T-helper 1 cell (primary cell): ENCODE measurements at places on chromosomes 4 and X.

- no peak for DNase-seq
Observed at GRCh38 chr4:40681600-40681999, 51.9 kb upstream of the RBM47 start.

- DNase-seq, result no peak
Observed at GRCh38 chr4:136653640-136654406, 878.5 kb downstream of the PCDH18 start.

GRCh38 chrX:10741550-10741949, 121.2 kb upstream of the MID1 start:
- no peak for DNase-seq

DNA sequence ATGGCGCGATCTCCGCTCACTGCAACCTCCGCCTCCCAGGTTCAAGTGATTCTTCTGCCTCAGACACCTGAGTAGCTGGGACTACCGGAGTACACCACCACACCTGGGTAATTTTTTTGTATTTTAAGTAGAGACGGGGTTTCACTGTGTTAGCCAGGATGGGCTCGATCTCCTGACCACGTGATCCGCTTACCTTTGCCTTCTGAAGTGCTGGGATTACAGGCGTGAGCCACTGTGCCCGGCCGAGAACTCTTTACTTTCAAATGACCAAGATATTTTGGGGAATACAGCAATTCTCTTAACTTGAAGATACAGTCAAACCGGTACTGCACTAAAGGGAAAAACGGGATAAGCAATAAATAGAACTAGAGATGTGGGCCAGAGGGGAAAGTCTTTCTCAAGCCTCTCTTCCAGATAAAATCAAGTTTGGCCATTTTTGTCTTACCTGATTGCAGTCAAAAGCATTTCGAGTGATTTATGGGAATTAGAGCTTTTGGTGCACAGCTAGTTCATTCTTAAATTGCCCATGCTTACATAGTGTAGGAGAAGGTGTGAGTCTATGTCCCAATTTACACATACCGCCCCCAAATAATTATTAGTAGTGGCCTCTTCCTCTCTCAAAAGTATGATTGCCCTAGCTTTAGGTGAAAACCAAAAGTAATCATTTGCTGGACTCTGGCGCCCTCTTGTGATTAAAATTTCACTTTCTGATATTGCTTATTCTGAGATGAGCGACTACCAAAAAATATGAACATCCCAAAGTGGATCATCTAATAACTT, 53.2 kb upstream of the ABCG2 start:
- peak; percentile 27 for DNase-seq

GRCh38 chrX:53435997-53436396, 1.8 kb upstream of the HSD17B10 start:
- DNase-seq, result peak; percentile 18

GRCh38 chr4:142101401-142101800, 465.0 kb downstream of the IL15 start:
- DNase-seq, result no peak

DNA sequence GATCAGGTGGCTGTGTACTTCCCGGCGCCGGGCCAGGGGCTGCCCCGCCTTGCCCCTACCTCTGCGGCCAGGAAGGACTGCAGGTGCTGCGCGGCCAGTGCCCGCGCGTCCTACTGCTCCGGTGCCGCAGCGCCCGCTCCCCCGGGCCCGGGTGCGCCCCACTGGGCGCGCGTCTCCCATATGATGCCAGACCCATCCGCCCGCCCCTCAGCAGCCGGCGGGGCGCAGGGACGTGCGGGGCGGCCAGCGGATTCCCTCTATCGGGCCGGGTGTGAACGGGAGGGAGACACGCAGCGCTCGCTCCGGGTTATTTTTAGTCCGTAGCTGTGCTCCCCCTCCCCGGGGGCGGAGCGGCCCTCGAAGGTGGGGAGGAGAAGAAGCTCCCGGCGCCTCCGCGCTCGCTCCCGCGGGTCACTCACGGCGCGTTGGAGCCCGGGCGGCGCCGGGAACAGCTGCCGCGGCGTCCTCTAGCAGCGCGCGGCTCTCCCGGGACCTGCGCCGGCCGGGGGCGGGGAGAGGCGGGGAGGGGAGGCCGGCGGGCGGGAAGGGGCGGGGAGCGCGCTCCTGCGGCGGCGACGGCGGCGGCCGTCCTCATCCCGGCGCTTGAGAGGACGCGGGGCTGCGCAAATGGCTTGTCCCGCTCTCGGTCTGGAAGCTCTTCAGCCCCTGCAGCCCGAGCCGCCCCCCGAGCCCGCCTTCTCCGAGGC, 103.6 kb downstream of the UCHL1 start:
- no peak for DNase-seq

GRCh38 chrX:155326610-155327009, 7.8 kb downstream of the CLIC2 start:
- no peak for DNase-seq

- no peak for DNase-seq
Observed at GRCh38 chrX:17361620-17362019, 13.4 kb upstream of the NHS start.

DNA sequence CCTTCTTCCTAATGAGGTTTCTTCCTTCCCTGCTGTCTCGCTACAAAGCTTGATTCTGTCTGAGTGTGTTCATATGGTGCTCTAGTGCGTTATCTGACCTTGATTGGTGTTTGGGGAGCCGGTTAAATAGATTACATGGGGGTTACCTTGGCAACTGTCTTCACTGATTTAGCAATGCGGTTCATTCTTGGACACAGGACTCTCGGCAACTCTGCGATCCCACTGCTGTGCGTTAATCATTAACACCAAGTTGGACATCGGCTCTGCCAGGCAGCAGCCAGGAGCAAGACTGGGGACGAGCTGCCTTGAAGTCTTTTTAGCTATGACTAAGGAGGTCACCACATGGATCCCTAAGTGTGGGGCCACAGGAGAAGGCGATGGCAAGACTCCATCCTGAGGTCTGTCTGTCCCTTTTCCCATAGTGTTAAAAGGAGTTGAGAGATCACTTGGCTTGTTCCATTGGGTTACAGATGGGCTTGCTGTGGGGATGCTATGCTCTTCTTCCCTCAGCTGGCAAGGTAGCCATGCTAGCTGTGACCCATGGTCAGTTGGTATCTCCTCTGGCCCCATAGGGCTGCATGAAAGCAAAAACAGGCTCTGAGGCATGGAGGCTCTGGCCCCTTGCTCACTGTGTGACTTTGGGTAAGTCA, 93.4 kb upstream of the MAMLD1 start:
- DNase-seq, result no peak

GRCh38 chr4:86670756-86671155, 76.6 kb downstream of the PTPN13 start:
- no peak for DNase-seq

DNA sequence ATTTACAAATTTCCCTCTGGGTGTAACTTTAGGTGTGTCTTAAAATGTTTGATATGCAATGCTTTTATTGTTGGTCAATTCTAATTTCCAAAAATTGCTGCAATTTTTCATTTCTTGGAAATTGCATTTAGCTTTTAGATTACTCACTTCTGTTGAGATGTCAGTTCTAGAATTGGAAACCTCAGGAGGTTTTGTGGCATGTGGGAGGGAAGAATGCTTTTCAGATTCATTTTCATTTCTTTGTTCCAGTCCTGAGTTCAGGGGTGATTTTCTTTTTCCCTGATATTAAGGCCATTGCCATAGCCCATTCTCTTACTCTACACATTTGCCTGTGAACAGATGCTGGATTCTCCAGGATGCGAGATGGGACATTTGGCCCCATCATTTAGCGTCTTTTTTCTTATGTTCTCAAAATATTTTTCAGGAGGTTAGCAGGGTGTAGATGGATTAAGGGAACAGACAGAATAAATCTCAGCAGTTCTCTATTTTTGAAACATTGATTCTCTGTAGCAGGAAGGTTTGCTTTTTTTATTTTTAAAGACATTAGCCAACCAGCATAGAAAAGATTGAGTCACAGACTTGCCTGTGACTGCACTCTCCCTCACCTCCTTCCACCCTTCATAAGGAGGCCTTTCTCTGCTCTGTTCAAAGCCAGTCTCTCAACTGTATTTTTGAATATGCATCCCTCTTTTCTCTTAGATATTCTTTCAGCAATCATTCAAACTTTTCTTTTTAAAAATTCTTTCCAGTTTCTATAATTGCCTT, 238.4 kb upstream of the ANXA3 start:
- DNase-seq, result no peak

DNA sequence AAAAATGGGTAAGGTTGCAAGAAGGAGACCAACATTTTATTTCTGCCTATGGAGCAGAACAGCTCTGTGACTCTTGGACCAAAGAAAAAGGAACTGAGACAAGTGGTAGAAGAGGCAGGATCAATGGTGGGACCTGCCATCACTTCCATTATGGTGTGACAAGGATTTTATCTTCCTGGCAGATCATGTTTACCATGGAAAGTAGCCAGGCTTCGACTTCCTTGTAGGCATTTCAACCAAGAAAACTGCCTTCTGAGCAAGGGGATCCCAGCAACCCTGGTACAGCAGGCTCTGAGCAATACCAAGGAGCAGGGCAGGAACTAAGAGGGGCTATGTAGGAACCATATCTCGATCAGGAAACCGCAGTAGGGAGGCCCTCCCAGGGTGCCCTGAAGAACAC, 317.4 kb downstream of the IQCM start:
- DNase-seq, result no peak

DNA sequence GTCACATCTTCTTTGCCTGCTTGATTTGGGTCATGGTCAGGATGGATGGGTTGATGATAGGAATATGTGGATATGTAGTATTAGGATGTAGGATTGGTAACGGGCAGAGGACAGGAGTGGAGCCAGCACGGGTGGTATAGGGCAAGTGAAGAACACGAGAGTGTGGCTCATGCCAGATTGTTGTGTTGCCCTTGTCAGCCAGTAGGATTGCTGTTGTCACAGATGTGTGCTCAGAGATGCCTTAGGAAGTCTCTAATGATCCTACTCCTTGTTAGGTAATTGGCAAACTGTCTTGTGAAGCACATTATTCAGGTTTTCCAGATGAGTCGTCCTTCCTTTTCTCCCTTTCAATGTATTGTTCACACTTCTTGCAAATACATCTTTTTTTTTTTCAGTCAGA, 5.5 kb downstream of the ATP10D start:
- peak; percentile 4 for DNase-seq

- no peak for DNase-seq
Observed at GRCh38 chr4:93317057-93317456, 511.5 kb upstream of the ATOH1 start.

GRCh38 chr4:6782846-6783110, 251 bp downstream of the KIAA0232 start:
- no peak for DNase-seq

- no peak for DNase-seq
Observed at GRCh38 chr4:118968005-118968404, 79.4 kb downstream of the SYNPO2 start.

DNA sequence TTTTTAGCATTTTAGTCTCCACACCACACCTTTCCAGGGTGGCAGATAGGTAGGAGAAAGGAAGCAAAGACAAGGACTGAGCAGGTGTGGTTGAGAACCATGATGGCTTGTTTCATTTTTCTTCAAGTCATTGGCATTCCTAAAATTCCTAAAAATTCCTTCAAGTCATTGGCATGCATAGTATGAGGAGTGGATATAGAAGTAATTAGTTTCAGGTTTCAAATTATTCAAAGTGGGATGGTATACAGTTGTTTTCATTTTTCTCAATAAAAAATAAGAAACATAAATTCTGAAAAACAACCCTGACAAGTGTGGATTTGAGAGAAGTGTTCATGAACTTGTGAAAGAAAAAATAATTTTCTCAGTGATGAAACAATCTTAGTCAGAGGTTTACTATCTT, 22.3 kb upstream of the HERC3 start:
- no peak for DNase-seq

DNA sequence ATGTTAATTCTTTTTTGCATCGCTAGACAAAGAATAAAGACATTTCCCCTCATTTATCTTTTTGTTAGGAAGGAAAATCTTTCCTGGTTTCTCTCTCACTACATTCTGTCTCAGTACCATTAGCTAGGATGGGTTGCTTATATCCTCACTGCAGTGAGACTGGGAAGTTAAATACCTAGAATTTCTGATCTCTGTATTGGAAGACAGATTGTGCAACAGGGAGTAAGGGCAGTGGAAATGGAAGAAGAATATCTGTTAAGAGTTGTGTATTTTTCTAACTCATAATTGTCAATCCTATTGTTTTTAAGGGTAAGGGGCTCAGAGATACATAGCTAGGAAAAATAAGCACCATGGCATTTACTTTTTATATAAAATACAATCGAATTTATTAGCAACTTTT, 19.6 kb downstream of the PTPN13 start:
- no peak for DNase-seq

- DNase-seq, result no peak
Observed at GRCh38 chr4:61533140-61533539, 333.0 kb downstream of the ADGRL3 start.

- no peak for DNase-seq
Observed at GRCh38 chr4:22692736-22693135, at the start of gene GBA3. Gene GBA3 (plus strand): TSS chr4:22692937.

- DNase-seq, result no peak
Observed at GRCh38 chrX:57643698-57644097, 36.4 kb downstream of the NLRP2B start.

GRCh38 chr4:152724494-152724893, 44.7 kb upstream of the TMEM154 start:
- DNase-seq, result no peak

DNA sequence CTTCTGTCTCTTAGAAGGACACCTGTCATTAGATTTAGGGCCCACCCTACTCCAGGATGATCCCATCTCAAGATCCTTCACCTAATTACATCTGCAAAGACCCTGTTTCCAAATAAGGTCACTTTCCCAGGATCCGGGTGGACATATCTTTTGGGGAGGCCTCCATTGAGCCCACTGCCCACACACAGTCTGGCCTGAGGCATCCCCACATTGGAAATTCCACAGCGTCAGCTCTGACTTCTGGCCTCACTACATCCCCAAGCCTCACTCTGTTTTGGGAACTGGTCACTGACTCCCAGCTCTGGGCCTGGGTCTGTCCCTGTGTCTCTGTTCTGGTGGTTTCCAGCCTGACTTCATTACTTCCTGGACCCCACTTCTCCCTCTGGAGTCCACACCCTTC, 285.5 kb downstream of the CRLF2 start:
- DNase-seq, result no peak

DNA sequence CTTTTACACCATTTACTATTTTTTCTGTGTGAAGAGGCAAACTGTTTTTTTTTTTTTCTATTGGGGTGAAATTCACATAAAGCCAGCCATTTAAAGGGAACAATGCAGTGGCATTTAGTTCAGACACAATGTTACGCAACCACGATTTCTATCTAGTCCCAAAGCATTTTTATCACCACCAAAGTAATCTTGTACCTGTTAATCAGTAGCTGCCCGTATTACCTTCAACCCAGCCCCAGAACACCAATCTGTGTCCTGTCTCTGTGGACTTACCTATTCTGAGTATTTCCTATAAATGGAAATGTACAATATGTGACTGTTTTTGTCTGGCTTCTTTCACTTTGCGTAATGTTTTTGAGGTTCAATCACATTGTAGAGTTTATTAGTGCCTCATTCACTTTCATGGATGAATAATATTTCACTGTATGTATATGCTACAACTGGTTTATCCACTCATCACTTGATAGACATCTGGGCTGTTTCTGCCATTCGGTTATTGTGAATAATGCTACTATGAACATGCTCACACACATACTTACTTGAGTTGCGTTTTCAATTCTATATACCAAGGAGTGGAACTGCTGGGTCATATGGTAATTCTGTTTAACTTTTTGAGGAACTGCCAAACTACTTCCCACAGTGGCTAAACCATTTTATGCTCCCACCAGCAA, 116.2 kb downstream of the CDS1 start:
- no peak for DNase-seq

GRCh38 chr4:154868414-154869194, 87.5 kb downstream of the RBM46 start:
- DNase-seq, result no peak
